ENCODE measurements at places on chromosomes 6 and 20.

GRCh38 chr6:70886661-70887060, 70.2 kb downstream of the B3GAT2 start:
- DNase-seq: no peak

DNA sequence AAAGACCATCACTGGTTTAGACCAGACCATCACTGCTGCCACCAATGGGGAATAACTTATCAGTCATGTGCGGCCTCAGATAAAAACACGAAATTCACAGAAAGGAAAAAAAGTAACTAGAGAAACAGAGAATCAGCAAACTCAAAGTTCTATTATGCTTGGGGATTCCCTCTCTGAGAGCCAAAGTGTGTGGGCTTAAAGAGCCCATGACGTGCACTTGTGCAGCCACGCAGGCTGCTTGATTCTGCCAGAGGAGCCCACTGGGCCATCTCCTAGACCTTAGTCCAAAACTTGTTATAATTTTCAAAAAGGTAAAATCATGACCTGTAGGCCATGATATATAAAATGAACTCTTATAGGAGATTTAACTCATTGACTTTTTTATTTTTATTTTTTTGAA, 15.2 kb downstream of the RAB44 start:
- no peak for DNase-seq

- DNase-seq: no peak
Observed at GRCh38 chr6:163708466-163708865, 293.9 kb downstream of the QKI start.

DNA sequence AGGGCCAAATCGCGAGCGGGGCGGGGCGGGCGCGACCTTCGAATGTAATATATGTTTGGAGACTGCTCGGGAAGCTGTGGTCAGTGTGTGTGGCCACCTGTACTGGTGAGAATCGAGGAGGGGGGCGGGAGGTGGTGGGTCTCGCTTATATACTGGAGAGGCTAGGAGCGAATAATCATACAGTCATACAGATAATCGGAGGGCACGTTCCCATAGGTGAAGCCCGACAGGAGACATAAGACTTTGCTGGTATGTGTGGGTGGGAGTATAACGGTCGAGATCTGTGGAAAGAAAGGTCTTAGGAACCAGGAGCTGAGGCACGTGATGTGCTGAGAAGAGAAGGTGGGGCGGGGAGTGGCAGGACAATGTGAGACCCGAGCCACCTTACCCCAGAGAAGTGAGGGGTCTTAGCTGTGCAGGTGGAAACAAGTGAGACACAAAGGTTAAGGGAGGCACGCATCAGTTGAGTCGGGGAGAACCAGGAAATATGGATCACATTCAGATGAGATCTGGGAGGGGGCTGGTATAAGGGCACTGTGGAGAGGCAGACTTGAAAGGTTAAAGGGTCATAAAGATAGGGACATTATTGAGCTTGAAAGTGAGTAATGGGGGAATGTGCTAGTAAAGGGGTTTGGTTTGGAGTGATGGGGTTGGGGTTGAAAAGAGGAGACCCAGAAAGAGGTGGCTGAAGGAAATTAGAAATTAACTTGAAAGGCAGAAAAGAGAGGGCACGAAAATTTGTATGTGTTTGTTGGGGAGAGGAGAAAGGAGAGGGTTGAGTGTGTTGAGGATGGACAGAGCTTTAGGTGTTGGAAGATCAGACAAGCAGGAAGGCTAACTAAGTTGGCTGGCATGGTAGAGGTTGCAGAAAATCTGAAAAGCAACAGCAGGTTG, 589 bp downstream of the RNF5 start:
- DNase-seq: no peak

DNA sequence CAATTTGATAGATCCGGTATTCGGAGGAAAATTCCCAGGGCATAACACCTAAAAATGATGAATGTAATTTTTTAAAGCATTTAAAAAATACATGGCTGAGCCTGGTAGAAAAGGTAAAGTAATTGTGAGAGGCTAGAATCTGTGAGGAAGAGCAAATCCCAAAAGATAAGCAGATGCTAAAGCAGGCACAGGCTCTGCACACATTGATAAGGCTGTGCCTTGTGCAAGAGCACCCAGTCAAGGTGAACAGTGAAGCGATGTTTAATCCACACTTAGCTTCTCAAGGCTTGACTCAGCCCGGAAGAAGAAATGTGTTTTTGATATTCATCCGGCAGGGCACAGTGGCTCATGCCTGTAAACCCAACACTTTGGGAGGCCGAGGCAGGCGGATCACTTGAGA, 5.1 kb upstream of the EPB41L2 start:
- no peak for DNase-seq

DNA sequence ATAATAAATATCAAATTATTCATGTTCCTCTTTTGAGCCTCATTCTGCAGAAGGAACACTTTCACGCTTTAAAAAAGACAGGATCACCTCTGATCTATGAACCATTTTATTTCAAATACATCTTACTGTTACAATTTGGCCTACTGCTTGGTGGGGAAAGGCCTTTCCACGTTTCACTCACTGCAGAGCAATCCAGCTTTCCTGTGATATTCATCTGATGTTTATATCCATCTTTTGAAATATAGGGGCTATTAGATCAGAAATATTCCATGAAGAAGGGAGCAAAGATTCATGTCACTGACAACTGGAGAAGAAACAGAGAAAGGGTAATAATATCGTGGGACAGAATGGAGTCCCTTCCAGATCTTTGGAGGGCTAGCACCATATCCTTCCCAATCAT, 262.9 kb downstream of the ADGB start:
- DNase-seq: no peak

GRCh38 chr6:84605298-84605697, 159.1 kb downstream of the TBX18 start:
- no peak for DNase-seq

DNA sequence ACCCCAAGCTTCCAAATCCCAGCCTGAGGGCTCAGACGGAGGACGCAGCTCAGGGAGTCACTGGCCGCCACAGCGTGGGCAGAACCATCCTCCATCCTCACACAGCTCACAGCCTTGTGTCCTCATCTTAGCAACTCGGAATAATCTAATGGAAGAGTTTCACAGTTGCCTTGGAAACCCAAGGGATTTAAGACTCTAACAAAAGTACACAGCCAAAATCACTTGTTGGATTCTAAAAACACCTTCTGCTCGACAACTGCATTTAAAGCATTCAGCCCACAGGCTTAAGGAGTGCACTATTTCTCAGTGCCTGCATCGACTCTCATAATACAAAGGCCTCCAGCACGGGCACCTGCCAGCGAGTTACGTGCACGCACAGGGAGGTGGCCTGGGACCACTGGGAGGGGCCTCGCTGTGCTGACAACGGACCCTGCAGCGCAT, 45.4 kb downstream of the ZBTB46 start:
- DNase-seq: no peak

DNA sequence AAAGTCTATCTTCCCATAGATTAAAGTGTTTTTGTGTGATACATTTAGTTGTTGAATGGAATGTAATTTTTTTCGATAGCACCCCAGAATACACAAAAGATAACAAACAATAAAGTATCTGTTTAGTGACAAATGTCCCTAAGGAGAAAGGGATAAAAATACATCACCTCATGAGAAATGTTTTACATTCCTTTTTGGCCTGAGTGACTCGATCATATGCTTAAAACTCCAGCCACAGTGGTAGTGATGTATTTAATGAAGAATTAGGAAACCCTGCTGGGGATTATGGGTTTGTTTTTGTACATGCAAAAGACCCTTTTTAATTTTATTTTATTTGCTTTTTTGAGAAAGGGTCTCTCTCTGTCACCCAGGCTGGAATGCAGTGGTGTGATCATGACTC, 4.3 kb upstream of the SGK1 start:
- no peak for DNase-seq

DNA sequence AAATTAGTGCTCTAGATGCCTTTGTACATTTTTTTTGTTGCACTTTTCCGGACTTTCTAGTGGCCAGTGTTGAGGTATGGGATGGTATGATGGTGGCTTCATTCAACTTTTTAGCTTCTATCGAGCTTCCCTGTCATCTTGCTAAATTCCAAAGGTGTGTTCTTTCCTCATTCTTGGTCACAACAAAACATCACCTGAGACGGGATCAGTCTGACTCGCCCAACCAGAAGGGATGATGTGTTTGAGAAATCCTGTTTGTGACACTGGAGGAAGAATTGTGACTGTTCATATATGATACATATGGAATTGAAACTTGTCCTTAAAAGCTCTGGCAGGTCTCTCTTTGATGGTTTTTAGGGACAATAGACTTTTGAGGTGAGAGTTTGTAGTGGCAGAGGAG, 33.8 kb downstream of the KCNS1 start:
- no peak for DNase-seq

GRCh38 chr6:52454556-52454955, 34.4 kb downstream of the EFHC1 start:
- DNase-seq: no peak

DNA sequence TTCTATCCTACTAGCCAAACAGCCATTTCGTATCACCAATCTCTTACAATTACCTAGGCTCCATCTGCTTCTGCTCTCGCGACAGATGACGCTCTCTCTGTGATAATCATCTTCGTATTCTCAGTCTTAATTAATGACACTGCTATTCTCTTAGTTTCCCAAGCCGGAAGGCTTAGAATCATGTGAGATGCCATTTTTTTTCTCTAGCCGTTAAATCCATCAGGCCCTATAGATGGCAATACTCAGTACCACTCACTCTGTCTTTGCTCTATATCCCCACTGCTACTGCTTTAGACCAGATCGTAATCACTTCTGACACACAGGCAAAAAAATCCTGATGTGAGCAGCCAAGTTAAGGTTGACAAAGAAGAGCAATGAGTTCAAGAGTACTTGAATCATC, 2.1 kb upstream of the THEMIS start:
- no peak for DNase-seq

DNA sequence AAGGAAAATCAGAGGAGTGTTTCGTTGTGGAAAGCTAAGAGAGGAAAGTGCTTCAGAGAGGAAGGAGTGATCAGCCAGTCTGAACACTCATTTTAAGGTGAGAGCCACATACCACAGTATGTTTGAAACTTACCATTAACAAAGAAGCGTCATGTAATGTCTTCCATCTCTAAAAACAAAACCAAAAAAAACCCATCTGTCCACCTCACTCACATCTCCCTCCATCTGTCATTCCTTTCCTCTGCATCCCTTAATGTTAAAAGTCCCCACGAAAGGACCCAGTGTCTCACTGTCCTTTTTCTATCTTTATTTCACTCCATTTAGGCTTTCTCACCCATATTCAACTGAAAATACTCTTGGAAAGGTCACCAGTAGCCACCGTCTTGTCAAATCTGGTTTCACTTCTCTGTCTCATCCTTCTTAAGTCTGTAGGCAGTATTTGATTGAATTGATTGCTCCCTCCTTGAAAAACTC, 59.4 kb upstream of the GNRH2 start:
- DNase-seq: no peak

- DNase-seq: no peak
Observed at GRCh38 chr20:59780494-59781185, 152.8 kb downstream of the SYCP2 start.

- no peak for DNase-seq
Observed at GRCh38 chr20:7798176-7798575, 142.1 kb downstream of the HAO1 start.

DNA sequence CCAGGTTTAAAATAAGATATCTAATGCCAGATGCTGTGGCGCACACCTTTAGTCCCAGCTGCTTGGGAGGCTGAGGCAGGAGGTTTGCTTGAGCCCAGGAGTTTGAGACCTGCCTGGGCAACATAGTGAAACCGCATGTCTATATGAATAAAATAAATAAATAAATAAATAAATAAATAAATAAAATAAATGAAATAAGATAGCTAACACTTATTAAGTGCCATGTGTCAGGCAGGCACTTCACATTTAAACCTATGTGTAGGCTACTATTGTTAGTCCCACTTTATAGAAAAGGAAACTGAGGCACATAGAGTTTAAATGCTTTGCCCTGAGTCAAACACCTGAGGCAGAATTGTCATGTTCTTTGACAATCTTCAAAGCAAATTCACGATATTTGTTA, 32.9 kb upstream of the RREB1 start:
- DNase-seq: no peak

- DNase-seq: no peak
Observed at GRCh38 chr6:126280287-126280686, 59.6 kb upstream of the CENPW start.

- no peak for DNase-seq
Observed at GRCh38 chr6:4272996-4273395, 137.6 kb upstream of the ECI2 start.

GRCh38 chr6:35955071-35955470, 34.2 kb upstream of the SRPK1 start:
- no peak for DNase-seq

- DNase-seq: no peak
Observed at GRCh38 chr6:151205721-151206600, 33.8 kb upstream of the AKAP12 start.

GRCh38 chr6:160348223-160349019, at the start of gene SLC22A3:
TSS of gene SLC22A3 (plus strand) at chr6:160348378. CDS start at chr6:160348420, 42 bp downstream.
- DNase-seq: no peak

GRCh38 chr6:55869674-55870073, 5.7 kb downstream of the BMP5 start:
- no peak for DNase-seq

DNA sequence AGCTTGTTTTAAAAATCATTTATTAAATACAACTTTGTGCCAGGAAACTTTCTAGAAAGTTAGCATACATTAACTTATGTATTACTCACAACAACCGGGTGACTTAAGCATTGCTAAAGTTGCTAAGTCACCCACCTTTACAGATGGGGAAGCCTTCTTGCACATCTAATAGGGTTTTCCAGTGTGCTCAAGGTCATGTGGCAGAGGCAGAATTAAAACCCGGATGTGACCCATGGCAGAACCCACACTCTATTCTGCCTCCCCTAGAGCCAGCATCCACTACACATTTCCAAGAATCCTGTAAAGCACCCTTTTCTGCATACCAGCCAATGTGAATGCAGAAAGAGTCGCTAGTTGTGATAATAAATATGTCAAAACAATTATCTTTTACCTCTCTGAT, 13.4 kb downstream of the LINC00237 start:
- no peak for DNase-seq

- DNase-seq: no peak
Observed at GRCh38 chr6:138237463-138237862, 19.2 kb upstream of the PBOV1 start.

DNA sequence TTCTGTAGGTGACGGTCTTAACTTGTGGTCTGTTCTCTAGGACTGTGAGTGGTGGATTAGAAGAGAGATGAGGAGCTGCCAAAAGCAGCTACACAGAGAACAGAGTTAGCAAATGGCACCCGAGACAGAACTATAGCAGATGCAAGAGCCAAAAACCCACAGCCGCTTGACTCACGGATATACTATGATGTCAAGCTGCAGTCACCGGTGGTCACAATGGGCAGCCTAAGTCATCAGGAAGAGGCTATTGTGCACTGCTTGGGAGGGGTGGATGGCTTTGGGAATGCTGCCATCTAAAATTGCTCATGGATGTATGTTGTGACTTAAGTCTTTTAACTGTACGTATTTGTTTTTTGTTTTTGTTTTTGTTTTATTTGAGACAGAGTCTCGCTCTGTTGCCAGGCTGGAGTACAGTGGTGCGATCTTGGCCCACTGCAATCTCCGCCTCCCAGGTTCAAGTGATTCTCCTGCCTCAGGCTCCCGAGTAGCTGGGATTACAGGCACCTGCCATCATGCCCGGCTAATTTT, at the start of gene GTSF1L:
GTSF1L (minus strand) TSS at position 192 of the 528 bp plus-strand sequence. CDS start 308 bp downstream, outside the sequence.
- no peak for DNase-seq

- DNase-seq: no peak
Observed at GRCh38 chr6:449486-450419, 58.2 kb downstream of the IRF4 start.

- DNase-seq: no peak
Observed at GRCh38 chr6:118218156-118218555, 311.1 kb downstream of the SLC35F1 start.

- no peak for DNase-seq
Observed at GRCh38 chr6:123091091-123091895, 95.3 kb downstream of the CLVS2 start.

GRCh38 chr6:42221546-42221945, 3.9 kb upstream of the MRPS10 start:
- DNase-seq: no peak

Measured in activated T-helper 1 cell treated with Interleukin-2 at 50 U/mL for 16 hours (primary cell).